ENCODE measurements at places on chromosomes 12 and 14. TPM values are rescaled to one million over a fixed set of nuclear protein-coding genes. Genes with fewer than 3 reads are reported as not detected.

CALM1 gene
- total RNA-seq: 477 TPM

CLECL1 gene
- total RNA-seq: 3.4 TPM

A2ML1 gene
- total RNA-seq: not detected

DNA sequence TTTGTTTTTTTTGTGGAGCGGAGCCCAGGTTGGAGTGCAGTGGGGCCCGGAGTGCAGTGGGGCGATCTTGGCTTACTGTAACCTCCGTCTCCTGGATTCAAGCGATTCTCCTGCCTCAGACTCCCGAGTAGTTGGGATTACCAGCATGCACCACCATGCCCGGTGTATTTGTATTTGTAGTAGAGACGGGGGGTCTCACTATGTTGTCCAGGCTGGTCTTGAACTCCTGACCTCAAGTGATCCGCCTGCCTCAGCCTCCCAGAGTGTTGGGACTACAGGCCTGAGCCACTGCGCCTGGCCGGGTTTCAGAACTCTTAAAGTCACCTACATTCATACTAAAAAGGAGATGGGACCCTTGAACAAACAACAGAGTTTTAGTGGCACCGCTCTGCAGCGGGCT is 52.7 kb downstream of the KRT80 start:
- DNase-seq: no peak

DNA sequence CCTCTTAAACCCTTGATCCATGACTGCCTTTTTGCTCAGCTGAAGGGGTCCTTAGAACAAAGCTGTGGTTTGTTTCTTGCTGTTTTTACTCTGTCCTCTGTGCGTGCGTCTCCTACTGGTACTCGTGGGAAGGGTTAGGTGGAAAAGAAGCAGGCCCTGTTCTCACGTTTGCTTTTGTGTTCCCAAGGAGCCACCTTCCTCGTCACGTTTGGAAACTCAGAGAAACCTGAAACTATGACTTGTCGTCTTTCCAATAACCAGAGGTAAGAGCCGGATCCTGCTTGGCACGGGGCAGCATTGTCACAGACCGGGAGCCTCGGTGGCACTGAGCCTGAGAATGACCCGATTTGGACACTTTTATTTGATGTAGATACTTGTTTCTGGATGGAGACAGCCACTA is 13.1 kb downstream of the ZFYVE21 start:
- no peak for DNase-seq

GRCh38 chr12:94872971-94873733 is 130.3 kb downstream of the NDUFA12 start:
- DNase-seq: peak; percentile 64

DNA sequence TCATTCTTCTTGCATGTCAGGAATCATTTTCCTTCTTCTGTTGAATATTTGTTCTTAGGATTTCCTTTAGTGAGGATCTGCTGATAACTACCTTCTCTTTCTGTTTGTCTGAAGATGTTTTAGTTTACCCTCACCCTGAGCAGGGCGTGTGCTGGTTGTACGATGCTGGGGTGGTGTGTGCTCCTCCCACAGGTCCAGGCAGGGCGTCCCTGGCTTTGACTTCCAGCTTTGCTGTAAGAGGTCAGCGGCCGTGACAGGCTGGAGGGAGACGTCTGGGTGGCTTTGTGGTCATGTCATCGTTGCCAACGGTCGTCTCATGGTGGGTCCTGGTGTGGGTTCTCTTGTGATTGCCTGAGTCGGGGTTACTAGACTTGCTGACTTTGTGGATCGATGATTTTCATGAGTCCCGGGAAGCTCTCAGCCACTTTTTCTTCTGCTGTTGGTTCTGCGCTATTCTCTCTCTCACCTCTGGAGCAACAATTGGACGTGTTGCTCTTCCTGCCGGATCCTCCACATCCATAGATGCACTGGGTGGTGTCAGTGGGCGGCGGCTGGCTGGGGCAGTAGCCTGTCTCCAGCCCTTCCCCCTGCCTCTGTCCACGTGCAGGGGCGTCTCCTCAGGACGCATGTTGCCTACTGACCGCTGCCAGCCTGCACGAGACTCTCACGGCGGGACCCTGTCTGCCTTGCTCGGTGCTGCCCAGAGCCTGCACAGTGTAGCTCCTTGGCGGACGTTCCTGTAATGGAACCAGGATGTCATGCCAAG is 8.4 kb downstream of the PACS2 start:
- DNase-seq: no peak

DNA sequence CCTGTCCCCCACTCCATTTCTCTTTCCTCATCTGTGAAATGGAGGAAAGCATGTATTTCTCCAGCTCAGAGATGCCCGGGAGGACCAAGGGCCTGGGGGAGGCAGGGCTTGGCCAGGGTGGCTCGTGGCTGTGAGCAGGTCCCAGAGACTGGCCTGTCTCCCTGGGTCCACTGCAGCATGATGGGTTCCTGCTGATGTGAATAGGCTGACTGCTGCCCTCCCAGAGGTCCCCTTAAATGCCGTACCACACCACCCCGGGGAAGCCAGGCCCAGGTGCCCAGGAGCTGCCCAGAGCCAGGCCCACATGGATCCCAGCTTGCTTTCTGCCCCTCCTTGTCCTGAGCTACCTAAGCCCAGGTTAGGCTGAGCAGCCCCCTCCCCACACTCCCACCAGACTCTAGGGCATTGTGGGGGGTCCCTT is 158.2 kb upstream of the C14orf180 start:
- DNase-seq: peak; percentile 47

- no peak for DNase-seq
Observed at GRCh38 chr14:81275305-81276072, 54.7 kb upstream of the GTF2A1 start.

- DNase-seq: no peak
Observed at GRCh38 chr14:96631621-96632362, 129.6 kb downstream of the PAPOLA start.
